ENCODE measurements at places on chromosomes 2 and 18.

- no peak for DNase-seq
Observed at GRCh38 chr18:1252534-1252933, 347.9 kb downstream of the ADCYAP1 start.

DNA sequence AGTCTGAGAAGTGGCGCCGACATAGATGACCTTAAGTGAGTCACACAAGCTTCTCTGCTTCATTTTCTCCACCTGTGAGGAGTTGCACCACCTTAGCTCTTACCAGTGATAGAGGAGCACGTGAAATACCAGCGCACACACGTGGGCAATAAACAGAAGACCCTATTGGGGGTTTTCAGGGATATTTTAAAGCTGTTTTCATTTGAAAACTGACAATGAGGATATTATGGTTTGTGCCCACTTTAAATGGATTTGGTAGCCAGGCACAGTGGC lies 47.3 kb upstream of the FZD7 start:
- no peak for DNase-seq

DNA sequence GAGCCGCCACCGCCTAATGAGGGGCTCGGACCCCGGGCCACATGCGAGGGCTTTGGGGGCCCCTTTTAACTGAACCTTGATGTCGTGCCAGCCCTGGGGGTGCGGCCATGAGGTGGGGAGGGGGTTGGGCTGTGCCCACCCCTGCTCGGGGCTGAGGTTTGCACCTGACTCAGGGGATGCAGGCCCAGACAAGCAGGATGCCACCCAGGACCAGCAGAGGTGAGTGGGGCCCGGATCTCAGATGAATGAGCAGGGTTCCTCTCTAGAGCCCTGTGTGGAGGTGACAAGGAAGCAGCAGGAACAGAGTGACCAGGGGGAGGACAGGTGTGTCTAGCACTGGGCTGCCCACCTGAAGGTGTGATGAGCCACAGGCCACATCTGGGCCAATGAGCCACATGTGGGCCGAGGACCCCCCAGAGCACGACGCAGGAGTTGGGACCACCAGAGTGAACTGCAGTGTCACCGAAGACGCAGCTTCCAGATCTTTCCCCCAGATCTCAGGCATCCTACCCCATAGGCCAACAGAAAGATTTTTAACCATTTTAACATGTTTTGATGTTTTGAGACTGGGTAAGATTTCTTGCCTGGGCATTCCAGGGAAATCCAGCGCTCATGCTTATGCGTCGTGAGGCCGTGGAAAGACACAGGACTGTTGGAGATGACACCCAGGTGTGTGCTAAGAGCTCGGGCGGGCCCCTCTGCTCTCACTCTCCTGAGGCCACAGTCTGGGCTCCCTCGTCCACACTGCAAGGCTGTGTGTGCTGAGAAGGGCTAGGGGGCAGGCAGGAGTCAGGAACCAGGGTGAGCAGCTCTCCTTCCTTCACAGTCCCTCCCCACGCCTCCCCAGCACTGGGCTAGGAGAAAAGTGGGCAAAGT lies 73.6 kb downstream of the DDX1 start:
- DNase-seq: no peak

DNA sequence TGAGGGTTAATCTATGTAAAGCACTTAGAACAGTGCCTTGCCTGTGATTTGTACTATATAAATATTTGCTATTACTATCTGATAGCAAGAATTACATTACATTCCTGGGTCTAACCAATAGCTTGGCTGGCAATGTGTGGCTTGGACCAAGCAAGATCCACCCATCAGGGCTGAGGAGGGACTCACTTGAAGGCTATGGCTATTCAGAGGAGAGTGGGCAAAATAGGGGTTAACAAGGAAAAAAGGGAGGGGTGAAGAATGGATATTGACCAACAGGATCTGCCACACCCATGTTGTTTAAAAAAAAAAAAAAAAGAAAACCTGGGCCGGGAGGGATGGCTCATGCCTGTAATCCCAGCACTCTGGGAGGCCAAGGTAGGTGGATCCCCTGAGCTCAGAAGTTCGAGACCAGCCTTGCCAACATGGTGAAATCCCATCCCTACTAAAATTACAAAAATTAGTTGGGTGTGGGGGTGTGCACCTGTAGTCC lies 20.0 kb upstream of the TMBIM1 start:
- DNase-seq: no peak

DNA sequence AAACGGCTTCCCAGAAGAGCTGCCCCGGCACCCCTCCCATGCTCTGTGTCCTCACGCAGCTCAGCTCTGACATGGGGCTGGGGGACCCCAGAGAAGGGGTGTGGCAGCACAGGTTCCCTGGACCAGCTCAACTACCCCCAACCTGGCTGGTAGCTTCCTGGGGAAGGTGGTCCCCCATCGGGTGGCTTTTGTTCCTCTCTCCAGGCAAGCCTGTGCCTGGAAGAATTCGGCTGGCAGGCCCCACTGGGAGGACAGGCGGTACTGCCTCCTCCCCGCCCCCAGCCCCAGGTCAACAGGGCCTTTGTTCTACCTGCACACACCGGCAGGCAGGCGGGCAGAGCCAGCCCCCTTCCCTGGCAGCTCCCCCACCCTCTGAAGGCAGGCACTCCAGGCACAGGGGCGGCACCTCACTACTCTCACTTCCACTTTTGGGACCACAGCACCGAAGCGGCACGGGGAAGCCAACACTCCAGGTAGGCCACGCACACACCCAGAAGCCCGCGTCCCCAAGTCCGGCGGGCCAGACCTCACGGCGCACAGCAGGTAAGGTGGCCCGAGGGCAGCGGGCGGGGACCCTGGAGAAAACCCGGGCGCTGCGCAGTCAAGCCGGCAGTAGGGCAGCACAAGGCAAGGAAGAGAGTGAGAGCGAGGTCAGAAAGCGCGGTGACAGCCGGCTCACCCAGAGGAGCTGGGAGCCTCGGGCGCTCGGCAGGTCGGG lies 1.3 kb downstream of the HS6ST1 start:
- DNase-seq: no peak

All from activated T-cell treated with anti-CD3 and anti-CD28 coated beads for 4 hours (primary cell).